ENCODE measurements at places on chromosomes 12 and 14.

DNA sequence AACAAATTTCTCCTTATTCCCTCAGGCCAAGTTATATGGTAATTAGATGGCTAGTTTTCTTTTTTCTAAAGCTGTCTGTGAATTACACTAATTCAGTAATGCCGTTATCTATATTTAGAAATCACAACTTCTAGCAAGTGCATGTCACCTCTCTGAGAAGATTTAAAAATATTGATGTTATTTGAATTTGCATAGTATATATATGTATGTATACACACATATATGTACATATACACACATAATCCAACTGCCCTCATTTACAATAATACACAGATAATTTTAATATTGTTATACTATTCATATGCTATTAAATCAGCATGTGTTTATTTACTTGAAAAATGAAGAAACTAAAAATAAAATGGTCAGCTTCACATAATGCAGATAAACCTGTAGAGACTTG is 563.9 kb downstream of the SLC16A7 start:
- no peak for DNase-seq

DNA sequence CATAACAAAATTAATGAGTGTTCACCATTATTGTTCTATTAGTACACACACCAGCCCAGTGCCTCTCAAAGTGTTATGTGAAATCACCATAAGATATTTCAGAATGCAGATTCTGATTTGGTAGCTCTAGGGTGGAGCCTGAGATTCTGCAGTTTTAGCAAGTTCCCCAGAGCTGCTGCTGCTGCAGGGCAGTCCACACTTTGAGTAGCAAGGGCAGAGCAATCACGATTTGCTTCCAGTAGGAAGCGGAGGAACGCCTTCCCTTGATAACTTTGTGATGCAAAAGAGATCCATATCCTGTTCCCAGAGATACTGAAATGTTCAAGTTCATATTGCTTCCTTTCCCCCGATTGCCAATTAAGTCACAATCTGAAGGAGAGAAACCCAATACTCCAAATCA is 57.9 kb downstream of the SLC17A8 start:
- no peak for DNase-seq

DNA sequence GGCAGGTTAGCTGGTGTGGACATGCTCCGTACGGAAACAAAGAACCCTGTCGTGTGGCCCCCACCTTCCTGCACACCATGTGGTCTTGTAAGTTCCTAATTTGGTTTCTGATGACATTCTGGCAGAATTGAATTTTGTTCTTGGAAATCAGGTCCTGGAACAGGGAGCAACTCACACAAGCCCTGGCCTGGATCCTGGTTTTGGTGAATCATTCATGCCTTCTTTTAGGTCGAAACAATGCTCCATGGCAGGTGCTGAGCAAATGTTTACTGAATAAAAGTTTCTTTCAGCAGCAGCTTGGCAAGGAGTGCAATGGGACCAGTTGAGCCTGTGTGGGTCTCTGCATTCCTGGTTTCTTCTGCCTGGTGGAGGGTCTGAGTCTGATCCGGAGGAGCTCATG is 978.4 kb downstream of the BCL11B start:
- no peak for DNase-seq

GRCh38 chr12:54736549-54736948 is 88.4 kb upstream of the DCD start:
- no peak for DNase-seq
